Pulmonary artery endothelial cell (primary cell): ENCODE measurements at places on chromosomes 6 and 20. TPM values are rescaled to one million over a fixed set of nuclear protein-coding genes. Genes with fewer than 3 reads are reported as not detected.

TSHZ2 gene
- total RNA-seq = not detected in 2 replicates

ANGPT4 gene
- not detected in 2 replicates for total RNA-seq

DNA sequence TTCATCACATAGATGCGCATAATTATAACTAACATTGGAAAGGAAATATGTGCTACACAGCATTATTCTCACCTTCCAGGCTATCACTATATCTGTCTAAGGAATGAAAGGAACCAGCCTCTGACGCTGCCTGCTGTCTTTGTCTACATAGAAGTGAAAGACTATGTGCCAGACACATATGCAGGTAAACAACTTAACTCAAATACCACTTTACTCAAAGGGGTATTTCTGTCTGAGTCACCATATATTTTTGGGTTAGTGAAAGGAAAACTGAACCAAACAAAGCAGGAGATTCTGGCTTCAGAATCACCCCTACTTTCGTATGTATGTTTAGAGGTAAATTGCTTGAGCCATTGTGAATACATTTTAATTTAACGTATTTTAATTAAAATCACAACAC lies 328.6 kb upstream of the PLCB4 start:
- no peak for DNase-seq

DNA sequence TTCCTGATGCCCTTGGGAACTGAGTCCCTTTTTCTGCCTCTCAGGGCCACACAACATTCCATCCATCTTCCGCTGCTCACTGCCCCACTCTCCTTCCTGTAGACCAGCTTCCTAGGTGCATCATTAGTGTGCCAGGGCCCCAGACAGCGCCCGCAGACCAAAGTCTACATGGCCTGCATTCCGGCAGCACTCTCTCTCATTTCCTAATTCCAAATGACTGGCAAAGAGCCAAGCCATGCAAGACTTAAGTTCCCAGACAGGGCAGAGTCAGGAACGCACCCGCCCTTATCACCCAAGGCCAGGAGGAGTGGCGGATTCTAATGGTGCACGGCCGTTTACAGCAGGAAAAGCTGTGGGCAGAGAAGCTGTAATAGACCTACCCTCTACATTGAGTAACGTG lies 159.8 kb upstream of the ARID1B start:
- no peak for DNase-seq

DNA sequence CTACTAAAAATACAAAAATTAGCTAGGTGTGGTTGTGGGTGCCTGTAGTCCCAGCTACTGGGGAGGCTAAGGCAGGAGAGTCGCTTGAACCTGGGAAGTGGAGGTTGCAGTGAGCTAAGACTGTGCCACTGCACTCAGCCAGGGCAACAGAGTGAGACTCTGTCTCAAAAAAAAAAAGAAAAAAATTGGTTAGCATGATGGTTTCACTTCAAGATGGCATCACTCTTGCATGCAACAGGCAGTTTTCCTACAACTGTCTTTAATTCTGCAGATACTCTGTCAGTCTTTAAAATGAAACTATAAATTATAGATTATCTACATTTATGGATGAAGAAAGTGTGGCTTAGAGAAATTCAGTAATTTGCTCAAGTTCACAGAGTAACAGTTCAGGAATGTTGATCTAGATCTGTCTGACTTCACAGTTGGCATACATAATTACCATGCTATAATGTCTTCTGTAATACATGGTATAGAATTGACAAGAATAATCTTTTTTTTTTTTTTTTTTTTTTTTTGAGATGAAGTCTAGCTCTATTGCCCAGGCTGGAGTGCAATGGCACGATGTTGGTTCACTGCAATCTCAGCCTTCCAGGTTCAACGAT lies 27.0 kb downstream of the ITCH start:
- DNase-seq = no peak

GRCh38 chr6:100796049-100796823 lies 84.9 kb downstream of the ASCC3 start:
- DNase-seq = no peak

DNA sequence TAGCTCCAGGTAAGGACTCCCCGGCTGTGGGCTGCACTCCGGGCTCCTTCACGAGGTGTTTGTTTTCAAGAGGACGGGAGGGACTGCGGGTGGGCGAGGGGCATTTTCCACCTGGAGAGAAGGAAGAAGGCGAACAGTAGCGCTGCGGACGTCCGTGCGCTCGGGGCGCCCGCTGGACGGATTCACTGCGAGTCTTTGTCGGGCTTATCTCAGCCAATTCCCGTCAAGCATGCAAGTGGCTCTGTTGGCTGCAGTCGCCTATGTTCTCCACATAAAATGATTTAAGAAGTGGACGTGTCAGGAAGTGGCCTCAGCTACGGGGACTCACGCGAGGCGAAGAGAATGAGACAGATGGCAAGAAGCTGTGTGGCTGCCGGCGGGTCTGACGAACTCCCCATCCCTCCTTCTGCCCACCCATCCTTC lies 332 bp downstream of the GRIK2 start:
- DNase-seq = no peak

DNA sequence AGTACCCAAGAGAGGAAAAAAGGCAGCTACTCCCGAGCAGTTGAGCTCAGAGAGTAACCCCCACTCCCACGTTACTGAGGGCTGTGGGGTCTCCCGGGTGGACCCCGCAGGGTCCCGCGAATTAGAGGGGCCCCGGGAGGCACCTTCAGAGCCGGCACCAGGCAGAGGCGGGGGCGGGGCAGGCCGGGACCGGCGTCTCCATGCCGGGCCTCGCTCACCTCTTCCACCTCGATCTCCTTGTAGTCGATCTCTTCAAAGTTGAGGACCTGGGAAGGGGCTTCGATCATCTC lies 381 bp downstream of the MAP3K7 start:
- DNase-seq = no peak
